Left kidney (tissue), 8 donors: ENCODE measurements at places on chromosomes 5 and 9. TPM values are rescaled to one million over a fixed set of nuclear protein-coding genes. Genes with fewer than 3 reads are reported as not detected.

PCDHGA3 gene
- polyA plus RNA-seq = 2.9 TPM

LEAP2 gene
- 8.7 TPM for polyA plus RNA-seq

ESM1 gene
- polyA plus RNA-seq = 8.8 TPM

MELK gene
- 32.7 TPM for polyA plus RNA-seq

IFNA6 gene
- not detected for polyA plus RNA-seq

RNF208 gene
- 5.8 TPM for polyA plus RNA-seq

CCL21 gene
- 18.3 TPM for polyA plus RNA-seq

ABLIM3 gene
- polyA plus RNA-seq = 1.1 TPM

CRB2 gene
- 20.3 TPM for polyA plus RNA-seq
